CD8-positive, alpha-beta memory T cell (primary cell): ENCODE measurements at places on chromosomes 2 and 18. TPM values are rescaled to one million over a fixed set of nuclear protein-coding genes. Genes with fewer than 3 reads are reported as not detected.

DNA sequence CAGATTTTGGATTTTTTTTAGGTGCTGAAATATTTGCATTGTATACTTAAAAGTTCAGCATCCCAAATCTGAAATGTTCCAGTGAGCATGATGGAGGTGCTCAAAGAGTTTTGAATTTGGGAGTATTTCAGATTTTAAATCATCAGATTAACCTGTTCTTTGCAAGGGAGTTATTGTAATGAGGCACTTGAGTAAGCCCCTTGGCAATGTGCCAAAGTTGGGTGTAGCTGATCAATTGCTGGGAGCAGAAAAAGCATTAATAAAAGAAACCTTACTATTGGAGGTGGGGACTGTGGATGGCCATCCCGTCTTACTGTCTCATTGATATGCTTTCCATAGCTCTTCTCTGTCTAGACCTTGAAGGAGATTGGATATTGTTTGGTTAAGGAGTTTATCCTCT lies 28.3 kb downstream of the MALT1 start:
- no peak for DNase-seq

GRCh38 chr2:98604547-98604946 lies 3.8 kb downstream of the COA5 start:
- no peak for DNase-seq

DNA sequence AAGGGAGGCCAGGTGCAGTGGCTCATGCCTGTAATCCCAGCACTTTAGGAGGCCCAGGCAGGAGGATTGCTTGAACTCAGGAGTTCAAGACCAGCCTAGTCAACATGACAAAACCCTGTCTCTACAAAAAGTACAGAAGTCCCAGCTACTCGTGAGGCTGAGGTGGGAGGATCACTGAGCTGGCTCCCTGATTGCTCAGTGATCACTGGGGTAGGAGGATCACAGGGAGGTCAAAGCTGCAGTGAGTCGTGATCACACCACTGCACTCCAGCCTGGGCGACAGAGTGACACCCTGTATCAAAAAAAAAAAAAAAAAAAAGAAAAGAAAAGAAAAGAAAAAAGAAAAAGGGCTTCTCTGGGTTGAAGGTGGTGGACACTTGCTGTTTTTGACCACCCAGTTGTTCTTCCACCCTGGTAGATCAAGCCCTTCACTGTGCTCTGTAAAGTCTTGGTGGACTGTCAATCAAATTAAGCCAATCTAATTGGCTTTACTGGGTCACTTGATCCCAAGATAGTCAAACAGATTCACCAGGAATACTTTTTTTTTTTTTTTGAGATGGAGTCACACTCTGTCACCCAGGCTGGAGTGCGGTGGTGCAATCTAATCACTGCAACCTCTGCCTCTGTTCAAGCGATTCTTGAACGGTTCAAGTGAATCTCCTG lies 191.6 kb downstream of the AGPS start:
- DNase-seq = no peak

DNA sequence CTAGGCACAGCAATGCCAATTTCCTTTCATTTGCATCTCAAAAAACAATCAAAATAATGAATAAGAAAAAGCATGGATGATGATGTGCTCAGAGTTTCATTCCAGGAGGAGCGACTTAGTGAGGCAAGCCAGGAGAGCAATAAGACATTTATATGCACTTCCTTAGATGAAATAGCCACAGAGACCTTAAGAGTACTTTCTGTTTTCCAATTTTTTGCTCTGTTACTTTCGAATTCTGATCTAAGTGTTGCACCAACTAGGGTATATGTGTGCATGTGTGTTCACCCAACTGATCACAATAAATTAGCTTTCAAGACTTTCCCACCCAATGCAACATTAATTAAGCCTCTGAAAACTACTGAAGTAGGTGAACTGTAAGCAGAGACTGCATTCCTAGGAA lies 709 bp downstream of the RAB27B start:
- no peak for DNase-seq

The REG3A gene
- not detected for total RNA-seq

- DNase-seq = no peak
Measured at GRCh38 chr18:76205906-76206305, 289.1 kb downstream of the ZNF516 start.

DNA sequence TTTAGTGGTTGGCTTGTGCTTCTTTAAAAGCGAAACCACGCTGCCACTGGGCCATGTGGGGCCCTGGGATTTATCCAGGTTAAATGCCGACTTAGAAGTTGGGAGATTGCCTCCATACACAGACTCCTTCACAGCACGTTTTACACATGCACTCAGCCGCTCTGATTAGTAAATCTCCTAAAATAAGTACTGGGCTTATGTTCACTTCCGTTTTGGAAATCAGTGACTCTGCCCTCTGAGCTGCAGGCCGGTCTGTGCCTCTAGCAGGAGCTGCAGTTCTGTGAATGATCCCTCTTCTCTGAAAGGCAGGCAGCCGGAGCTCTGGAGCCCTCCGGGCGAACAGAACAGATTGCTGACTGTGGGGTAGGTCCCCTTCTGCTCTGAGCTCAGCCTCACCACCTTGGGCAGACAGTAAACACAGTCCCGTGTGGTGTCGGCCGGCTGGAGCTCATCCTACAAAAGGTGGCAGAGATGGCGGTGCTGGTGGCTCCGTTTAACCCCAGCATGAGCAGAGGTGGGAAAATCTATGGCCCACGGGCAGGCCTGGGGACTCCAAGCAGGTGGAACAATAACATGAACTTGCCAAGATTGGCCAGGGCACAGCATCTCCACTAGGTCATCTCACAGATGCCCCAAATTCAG lies 9.8 kb upstream of the RAB17 start:
- no peak for DNase-seq

- DNase-seq = no peak
Measured at GRCh38 chr2:127386246-127386645, 1.5 kb downstream of the MAP3K2 start.

The CLHC1 gene
- total RNA-seq = 8.4 TPM

DNA sequence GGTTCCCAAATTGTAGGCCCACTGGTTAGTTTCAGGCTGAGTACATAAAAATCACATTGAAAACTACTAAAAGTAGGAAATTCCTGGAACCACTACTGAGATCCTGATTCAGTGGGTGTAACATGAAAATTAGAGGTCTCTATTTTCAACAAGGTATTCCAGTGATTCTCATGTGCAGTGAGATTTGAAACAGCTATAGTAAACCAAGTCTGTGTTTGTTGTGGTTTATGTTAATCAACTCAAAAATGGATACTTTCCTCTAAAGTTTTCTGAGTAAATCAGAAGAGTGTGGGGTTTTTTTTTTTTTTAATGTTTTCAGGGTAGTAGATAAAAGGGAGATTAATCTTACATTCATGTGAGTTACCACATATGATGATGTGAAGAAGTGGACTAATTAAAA lies 42.4 kb upstream of the LIMS1 start:
- no peak for DNase-seq

- DNase-seq = no peak
Measured at GRCh38 chr18:79584491-79585394, 94.9 kb upstream of the CTDP1 start.

GRCh38 chr18:54351186-54351585 lies 6.5 kb downstream of the STARD6 start:
- DNase-seq = no peak

GRCh38 chr2:26164231-26164630 lies 8.7 kb upstream of the GAREM2 start:
- no peak for DNase-seq

DNA sequence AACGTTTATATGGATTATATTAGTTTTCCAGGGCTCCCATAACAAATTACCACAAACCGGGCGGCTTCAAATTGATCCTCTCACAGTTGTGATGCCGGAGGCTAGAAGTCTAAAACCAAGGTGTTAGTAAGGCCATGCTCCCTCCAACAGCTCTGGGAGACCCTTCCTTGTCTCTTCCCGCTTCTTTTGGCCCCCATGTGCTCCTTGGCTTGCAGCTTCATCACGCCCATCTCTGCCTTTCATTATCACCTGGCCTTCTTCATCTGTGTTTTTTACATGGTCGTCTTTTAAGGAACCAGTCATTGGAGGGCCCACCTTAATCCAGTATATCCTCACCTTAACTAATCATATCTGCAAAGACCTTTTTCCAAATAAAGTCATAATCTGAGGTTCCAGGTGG lies 13.9 kb downstream of the MAPRE2 start:
- no peak for DNase-seq

DNA sequence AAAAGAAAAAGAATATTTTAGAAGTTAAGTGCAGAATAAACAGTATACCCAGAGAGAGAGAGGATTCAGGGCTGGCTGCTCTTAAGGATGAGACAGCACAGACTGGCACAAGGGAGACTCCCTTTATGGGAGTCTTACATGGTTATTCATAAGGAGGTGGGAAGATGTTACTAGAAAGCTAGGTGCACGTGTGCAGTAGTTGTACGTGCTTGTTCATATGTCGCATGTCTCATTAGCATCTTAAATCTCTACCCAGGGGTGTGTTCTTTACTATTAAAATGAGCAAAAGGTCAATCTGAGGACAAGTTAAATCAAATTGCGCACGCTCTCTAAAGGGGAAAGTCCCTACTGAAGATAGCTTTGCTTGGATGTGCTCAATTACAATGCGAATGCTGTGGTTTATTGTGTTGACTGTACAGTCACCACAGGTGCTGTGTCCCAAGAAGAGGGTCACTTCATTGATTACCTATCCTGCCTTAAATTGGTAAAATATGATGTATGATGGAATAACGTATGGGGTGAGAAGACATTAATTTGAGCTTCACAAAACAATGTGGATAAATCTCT lies 368.0 kb upstream of the SPHKAP start:
- no peak for DNase-seq

DNA sequence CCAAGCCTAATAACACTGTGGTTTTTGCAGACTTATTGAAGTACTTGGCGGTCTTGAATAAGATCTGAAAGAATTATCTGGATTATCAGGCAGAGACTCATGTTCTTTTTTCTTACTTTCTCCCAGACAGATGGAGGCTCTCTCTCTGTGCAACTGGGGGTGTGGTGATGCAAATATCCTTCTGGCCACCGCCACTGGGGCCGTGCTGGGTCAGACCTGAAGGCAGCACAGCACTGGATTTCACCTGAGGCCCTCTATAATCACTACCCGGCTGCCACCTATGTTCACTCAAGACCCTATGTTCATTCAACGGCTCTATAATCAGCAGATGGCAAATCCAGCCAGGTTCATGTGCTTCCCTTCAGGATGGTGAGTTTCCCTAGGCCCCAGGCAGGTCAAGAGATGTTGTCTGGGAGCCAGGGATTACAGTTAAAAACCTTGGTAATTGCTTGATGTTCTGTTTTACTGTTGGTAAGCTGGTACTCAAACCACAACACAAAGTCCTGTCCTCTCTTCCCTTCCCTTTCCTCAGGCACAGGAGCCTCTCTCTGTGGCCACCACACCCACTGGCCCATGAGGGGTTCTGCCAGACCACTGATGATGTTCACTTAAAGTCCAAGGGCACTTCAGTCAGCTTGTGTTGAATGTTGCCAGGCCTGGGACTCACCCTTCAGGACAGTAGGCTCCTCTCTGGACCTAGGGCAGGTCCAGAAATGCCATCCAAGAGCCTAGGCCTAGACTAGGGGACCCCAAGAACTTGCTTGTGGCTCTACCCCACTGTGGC lies 205.3 kb upstream of the GCFC2 start:
- no peak for DNase-seq

DNA sequence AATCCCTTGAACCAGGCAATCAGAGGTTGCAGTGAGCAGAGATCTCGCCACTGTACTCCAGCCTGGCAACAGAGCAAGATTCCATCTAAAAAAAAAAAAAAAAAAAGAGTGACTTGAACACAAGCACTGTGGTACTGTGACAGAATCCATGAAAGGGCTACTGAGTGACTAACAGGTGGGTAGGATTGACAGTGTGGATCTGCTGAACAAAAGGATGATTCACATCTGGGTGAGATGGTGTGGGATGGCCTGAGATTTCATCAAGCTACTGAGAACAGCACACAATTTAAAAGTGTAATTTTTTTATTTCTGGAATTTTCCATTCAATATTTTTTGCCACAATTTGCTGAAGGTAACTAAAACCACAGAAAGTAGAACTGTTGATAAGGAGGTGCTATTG lies 13.3 kb upstream of the SP3 start:
- DNase-seq = no peak

- DNase-seq = no peak
Measured at GRCh38 chr2:146623771-146624170, 1221.1 kb upstream of the ACVR2A start.

DNA sequence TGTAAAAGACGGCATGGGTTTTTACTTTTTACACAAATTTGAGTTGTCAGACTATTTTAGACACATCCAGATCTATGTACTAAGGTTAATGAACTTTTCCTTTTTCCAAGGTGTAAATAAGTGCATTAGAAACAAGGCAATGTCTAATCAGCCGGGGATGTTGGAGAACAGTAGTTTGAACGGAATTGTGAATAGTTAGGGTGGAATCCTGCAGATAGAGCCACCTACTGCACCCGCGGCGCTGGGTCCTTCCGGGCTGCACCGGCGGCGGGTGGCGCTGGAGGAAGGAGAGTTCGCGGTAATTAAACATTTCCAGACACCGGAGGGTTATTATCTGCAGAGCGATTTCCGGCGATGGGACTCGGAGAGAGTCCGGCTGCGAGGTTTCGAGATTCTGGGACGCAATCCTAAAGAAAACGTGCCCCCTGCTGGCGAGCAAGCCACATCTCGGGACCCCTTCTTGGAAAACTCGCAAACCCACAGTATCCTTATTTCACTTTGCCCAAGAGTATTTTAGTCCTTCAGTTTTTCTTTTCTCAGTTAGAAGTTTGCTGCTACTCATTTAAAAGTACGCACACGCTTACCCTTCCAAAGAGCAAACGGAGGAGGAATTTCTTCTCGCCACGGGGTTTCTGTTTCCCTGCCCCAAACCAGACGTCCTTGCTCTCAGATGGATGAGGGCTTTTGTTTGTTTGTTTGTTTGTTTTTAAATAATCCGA lies 4.5 kb upstream of the OSR1 start:
- DNase-seq = peak; percentile 44
